Urinary bladder (tissue), 4 donors: ENCODE measurements at places on chromosomes 1 and 21. TPM values are rescaled to one million over a fixed set of nuclear protein-coding genes. Genes with fewer than 3 reads are reported as not detected.

DNA sequence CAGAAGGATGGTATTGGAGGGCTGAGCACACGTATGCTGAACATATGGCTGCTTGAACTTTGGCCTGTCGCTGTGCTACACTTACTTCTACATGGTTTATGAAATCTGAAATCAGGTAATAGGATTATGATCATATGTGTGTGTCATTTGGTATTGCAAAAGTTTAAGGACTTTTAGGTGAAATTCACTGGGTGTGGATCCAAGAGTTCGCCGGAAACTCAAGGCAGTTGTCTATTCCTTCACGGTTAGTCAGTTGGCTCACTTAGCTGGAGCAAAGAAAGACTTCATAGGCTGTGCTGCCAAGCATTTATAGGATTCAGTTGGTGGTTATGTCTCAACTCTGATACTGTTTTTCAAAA is 927 bp downstream of the UAP1 start:
- no peak for DNase-seq

- peak; percentile 59 for DNase-seq
Measured at GRCh38 chr1:3618881-3619671, 5.7 kb upstream of the TPRG1L start.

- no peak for DNase-seq
Measured at GRCh38 chr1:119623193-119623515, 24.9 kb downstream of the ZNF697 start.

GRCh38 chr1:71651214-71651613 is 570.4 kb upstream of the ZRANB2 start:
- DNase-seq = no peak

- no peak for DNase-seq
Measured at GRCh38 chr1:156804026-156804425, 12.6 kb downstream of the SH2D2A start.

OR2L5 gene
- total RNA-seq = not detected

CFHR2 gene
- not detected for total RNA-seq

SEMA4A gene
- 7.3 TPM for total RNA-seq

CD247 gene
- 1.3 TPM for total RNA-seq

NHLH1 gene
- total RNA-seq = not detected
